ENCODE measurements at places on chromosomes 1 and 21.

- peak; percentile 29 for DNase-seq
Observed at GRCh38 chr1:154157520-154158306, 2.8 kb upstream of the NUP210L start.

- DNase-seq, result no peak
Observed at GRCh38 chr1:3014443-3015268, 6.6 kb upstream of the ACTRT2 start.

DNA sequence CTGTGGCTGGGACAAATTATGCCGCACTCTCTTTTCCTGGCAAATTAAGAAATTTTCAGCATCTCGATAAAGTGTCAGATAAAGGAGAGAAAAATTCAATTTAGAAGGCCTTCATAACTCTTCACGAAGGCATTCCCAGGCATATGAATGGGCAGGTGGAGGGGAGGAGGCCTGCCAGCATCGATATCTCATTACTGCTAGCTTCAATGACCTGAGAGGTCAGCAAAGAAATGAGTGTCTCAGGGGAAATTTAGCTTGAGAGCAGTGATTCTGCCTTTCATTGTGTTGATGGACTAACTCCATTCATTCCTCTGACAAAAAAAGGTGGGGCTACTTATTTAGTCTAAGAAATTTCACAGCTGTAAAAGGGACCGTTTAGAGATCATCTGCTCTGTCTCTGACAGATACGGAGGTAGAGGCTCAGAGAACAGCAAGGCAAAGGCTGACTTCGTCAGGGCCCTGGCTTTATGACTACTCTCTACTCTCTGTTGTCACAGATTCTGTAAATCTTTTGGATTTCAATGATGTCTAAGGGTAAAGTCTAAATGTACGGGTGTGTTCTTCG is 212.0 kb upstream of the BEND5 start:
- DNase-seq, result no peak

DNA sequence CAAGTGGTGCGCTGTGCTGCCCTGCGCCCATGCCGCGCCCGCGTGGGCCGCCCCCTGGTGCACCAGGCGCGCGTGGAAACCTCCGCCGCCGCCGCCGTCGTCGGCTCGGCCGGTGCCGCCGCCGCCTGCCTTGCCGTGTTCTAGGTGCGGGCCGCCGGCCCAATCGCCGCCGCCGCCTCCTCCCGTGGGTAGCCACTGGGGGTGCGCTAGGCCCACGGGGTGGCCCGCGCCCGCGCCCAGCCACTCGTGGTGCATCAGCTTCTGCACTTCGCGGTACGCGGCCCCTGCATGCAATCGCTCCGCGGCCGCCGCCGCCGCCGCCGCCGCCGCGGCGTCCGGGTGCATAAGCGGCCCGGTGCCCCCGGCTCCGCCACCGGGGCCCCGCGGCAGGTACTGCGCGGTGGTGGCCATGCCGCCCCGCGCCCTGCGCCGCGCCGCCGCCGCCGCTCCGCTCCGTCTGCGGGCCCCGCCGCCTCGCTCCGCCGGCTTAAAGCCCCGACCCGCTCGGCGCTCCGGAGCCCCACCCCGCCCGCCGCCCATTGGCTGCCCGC is at the start of gene POU3F1:
Gene POU3F1 (minus strand): TSS at position 461 of the 551 bp plus-strand sequence. CDS start 50 bp downstream, at position 411.
- no peak for DNase-seq

DNA sequence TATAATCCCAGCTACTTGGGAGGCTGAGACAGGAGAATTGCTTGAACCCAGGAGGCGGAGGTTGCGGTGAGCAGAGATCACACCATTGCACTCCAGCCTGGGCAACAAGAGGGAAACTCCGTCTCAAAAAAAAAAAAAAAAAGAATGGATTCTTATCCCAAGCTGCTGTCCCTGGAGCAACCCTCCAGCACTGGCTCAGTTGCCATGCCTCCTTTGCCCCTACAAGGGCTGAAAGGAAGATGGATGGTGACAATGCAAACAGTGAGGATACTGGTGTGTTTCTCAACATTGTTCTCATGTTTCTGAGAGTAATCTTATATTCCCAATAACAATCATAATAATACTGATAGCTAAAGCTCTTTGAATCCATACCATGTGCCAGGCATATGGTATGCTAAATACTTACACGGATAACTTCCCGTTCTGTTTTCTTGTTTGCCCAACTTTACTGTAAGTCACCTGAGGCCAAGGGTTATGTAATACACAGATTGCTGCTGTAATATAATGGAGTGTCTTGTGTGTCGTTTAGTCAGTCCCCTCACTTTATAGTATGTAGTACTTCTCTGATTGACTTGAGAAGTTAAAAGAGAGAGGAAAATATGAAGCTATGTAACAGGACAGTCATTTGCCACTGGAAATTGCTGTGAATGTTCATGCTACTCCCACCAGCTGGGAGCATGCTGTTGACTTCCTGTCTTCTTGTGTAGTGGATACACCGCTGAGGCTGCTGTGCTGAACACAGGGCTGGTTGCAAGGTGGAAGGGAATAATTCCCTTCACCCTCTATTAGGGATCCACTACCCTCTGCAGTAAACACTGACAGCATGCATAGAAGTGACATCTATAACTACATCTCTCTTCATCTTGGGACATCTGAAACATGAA is 153.6 kb downstream of the CNIH3 start:
- no peak for DNase-seq

GRCh38 chr1:165189913-165190312 is 166.6 kb downstream of the LMX1A start:
- no peak for DNase-seq
